ENCODE measurements at places on chromosomes 16 and 17. TPM values are rescaled to one million over a fixed set of nuclear protein-coding genes. Genes with fewer than 3 reads are reported as not detected.

The NTN3 gene
- total RNA-seq, result 0.06 TPM

The ITGAX gene
- total RNA-seq, result 1.1 TPM

The IRX3 gene
- total RNA-seq, result 5.8 TPM

The SPATA32 gene
- total RNA-seq, result 0.17 TPM

The KCNH6 gene
- total RNA-seq, result not detected

The C17orf50 gene
- 0.44 TPM for total RNA-seq

The SMTNL2 gene
- 0.77 TPM for total RNA-seq

The SOX15 gene
- 0.26 TPM for total RNA-seq

The FNDC8 gene
- 0.07 TPM for total RNA-seq
